ENCODE measurements at places on chromosomes 4 and X.
A peak's percentile ranks its signal among the peaks of the same experiment; 100 is the strongest.

GRCh38 chrX:22430701-22431100, 158.0 kb downstream of the CBLL2 start:
- DNase-seq = no peak

GRCh38 chr4:42497142-42497910, 100.0 kb downstream of the SHISA3 start:
- DNase-seq = no peak

DNA sequence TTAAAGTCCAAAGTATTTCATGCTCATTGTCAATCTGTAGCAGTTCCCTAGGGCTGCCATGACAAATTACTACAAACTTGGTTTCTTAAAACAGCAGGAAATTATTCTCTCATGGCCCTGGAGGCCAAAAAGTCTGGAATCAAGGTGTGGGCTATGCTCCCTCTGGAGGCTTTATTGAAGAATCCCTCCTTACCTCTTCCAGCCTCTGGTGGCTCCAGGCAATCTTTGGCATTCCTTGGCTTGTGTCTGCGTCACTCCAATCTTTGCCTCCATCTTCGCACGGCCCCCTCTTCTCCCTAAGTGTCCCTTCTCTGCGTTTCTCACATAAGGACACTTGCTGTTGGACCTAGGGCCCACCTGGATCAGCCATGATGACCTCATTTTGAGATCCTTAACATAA, 170.4 kb downstream of the SMIM20 start:
- peak; percentile 24 for DNase-seq

GRCh38 chr4:178917756-178918155, 1475.5 kb upstream of the AGA start:
- no peak for DNase-seq

- peak; percentile 89 for DNase-seq
Measured at GRCh38 chrX:71128915-71129765, 10.7 kb downstream of the MED12 start.

GRCh38 chr4:119191505-119191904, 21.0 kb upstream of the USP53 start:
- DNase-seq = no peak

DNA sequence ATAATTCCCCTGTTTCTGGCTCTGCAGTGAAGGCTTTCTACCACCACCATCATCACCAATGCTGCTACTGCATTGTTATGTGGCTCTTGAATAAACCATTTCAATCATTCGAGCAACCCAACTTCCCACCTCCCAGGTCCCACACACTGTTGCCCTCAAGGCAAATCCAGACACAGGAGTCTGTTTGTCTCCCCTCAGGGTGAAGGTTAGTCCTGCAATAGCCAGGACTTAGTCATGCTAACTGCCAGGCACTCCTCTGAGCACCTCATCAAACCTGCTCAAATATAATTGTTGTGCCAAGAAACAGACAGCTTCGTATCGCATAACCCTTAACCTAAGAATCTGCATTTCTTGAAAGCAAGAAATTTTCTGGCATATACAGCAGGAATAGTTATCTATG, 213.2 kb downstream of the KDR start:
- DNase-seq = no peak

- no peak for DNase-seq
Measured at GRCh38 chr4:36237366-36238313, 6.7 kb downstream of the ARAP2 start.

GRCh38 chr4:24471486-24472160, 112.7 kb downstream of the DHX15 start:
- peak; percentile 68 for DNase-seq

DNA sequence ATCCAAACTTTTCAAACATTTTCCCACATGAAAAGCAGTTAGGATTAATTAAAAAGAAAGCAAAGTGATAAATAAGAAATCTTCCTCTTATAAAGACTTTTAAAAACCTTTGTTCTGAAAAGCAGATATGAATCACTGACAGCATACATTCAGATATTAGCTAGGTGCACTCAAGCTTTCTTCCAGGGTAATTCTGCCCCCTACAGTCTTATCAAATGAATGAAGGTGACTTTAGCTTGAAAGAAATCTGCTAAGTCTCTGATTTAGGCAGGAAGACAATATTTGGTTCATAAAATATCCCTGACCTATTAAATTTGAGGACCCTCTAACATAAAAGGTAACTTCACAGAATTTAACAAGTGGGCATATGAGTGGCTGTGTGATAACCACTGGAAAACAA, 209.1 kb upstream of the FAM47A start:
- DNase-seq = no peak

DNA sequence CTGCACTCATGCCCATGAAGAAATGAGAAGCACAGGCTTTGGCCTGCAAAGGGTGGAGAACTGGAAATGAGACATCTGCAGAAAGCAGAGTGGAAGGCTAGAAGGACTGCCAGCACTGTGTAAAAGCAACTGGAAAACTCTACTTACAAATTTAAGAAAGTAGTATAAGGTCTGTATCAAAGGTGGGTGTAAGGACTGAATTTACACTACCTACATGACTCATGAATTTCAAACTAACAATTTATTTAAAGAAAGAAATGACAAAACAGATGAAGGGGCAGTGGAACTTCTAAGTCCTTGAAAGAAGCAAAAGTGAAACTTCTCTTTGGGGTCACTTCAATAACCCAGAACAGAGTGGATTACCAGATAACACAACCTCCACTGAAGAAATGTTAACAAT, 71.2 kb downstream of the SLC10A7 start:
- no peak for DNase-seq

DNA sequence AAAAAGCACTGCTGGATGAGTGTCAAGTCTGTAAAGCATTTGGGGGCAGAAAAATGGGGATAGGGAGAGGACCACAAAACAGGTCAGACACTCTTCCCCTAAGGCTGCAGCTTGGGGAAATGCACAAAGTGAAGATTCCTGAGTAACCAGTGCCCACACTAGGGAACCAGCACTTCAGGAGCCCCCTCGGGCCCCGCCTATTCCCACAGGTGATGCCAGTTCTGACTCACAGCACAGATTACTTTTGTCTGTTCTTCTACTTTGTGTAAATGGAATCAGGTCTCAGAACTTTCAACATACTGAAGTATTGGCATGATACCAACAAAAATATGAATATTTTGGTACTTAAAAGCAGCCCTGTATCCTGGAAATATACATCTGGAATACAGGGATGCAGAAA, 112.5 kb downstream of the ADRA2C start:
- no peak for DNase-seq

- no peak for DNase-seq
Measured at GRCh38 chr4:5845035-5845905, 47.6 kb downstream of the CRMP1 start.

DNA sequence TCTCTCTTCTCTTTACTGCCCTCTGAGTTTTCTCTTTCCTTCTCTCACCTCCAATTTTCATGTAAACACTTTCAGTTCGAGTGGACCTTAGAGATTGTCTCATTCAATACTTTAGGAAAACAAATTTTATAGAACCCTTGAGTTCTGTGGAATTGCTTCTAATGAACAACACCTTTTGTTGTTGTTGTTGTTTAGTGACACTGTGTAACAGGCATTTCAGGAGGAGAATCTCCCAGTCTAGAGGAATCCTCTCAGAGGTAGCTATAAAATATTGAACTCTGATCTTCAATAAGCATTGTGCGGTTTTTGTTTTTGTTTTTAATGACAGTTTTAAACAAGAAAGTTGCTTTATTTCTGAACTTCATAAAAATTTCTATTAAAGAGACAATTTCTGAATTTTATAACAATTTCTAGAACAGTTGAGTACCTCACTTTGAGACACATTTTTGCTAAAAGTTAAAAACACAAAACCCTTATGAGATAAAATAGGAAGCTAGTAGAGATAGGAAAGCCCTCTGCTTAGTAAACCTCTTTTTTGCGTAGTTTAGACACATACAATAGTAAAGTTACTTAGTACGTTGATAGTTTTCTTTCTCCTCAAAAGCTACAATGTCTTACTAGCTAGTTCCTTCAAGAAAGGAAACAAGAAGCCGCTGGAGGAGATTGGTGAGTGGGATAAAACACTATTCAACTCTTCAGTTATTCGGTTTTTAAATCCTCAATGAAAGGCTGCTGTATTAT, 38.8 kb downstream of the CLCN3 start:
- no peak for DNase-seq

DNA sequence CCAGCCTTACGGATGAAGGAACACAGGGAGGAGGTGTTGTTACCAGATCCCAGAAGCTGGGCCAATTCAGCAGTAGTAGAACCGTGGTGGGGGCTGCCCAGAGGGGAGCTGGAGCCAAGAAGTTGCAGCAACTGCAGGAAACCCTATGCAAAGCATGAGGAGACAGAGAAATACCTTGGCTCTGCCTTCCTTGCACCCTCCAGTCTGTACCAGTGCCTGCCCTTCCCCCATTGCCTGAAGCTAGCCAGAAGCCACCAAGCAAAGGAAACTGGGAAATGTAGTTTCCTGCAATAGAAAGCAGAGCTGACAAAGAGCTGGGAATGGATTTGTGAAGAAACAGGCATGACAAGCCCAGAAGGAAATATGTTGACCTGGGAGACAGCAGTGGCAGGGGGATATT, 108.7 kb upstream of the FUNDC1 start:
- no peak for DNase-seq

GRCh38 chr4:17128268-17128667, 229.8 kb upstream of the LDB2 start:
- DNase-seq = no peak

GRCh38 chr4:168279556-168279955, 39.0 kb downstream of the DDX60 start:
- no peak for DNase-seq

DNA sequence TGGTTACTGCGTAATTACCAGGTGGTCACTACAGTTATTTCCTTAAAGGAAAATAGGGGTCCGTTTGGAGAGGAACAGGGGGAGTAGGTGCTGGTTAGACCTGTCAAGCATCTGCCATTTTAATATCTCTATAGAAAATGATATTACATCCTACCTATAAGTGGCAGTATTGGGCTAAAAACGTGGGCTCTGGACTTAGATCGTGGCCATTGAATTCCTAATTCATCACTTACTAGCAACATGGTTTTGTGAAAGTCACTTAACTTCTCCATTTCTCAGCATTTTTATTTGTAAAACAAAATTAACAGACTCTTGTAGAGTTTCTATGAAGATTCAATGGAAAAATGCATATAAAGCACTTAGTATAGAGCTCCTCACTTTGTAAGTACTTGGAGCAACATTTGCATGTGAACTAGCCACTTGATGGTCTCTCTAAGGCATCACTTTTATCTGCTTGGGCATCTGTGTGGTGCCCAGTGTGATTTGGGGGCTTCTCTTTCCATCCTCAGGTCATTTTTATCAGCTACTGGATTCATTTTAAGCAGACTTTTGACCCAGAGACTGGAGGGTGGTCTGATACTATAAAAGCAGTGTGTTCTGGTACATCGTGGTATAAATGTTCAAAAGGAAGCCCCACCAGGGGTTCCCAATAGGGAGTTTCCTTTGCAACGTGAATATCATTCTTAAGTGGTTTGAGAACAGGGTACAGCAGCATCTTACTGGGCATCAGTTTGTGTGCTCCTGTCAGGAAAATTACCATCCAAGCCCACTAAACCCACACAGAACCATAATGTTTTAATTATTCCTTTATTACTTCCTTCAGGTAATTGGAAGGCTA, 42.7 kb upstream of the RASSF6 start:
- no peak for DNase-seq

DNA sequence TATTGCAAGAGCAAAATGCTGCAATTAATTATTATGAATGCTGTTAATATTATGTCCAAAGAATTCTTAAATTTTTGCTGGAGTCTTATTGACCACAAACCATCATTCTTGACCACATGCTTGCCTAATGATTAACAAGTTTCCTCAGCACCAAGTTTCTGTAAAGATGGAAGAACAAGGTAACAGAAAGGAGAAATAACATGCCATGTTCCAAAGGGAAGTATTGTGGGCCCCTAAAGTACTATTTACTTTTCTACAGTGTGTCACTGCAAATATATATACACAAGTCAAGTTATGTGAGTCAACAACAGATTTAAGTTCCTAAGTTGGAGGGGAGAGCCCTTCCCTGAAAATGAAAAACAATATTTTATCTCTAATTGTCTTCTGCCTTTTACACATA, 20.6 kb downstream of the FAM47E start:
- no peak for DNase-seq

GRCh38 chrX:34768290-34768689, 111.2 kb upstream of the TMEM47 start:
- DNase-seq = no peak

- no peak for DNase-seq
Measured at GRCh38 chr4:8365951-8366350, 74.6 kb downstream of the ACOX3 start.

- no peak for DNase-seq
Measured at GRCh38 chr4:23324021-23324690, 565.7 kb downstream of the PPARGC1A start.

- no peak for DNase-seq
Measured at GRCh38 chr4:179398414-179398813, 1956.2 kb upstream of the AGA start.

DNA sequence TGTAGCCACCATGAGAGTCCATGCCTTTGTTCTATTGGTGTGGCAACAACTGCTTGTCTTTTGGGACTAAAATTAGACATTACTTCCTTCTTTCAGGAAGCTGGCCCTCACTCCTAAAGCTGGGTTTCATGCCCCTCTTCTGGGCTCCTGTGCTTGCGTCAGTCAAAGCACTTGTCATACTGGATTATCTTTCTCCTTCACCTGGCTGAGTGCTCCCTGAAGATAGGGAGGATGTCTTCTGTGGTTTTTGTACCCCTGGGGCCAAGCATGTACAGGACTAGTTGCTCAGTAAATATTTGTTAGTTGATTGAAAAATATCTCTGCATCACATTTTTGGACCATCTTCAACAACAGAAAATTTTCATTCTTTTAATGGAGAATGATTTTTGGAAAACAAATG, 26.1 kb upstream of the LONRF3 start:
- no peak for DNase-seq

- no peak for DNase-seq
Measured at GRCh38 chr4:161525121-161525520, 638.7 kb downstream of the FSTL5 start.

Data from activated CD8-positive, alpha-beta memory T cell treated with anti-CD3 and anti-CD28 coated beads for 24 hours (primary cell).